ENCODE measurements at places on chromosomes 1 and 21. TPM values are rescaled to one million over a fixed set of nuclear protein-coding genes. Genes with fewer than 3 reads are reported as not detected.

DNA sequence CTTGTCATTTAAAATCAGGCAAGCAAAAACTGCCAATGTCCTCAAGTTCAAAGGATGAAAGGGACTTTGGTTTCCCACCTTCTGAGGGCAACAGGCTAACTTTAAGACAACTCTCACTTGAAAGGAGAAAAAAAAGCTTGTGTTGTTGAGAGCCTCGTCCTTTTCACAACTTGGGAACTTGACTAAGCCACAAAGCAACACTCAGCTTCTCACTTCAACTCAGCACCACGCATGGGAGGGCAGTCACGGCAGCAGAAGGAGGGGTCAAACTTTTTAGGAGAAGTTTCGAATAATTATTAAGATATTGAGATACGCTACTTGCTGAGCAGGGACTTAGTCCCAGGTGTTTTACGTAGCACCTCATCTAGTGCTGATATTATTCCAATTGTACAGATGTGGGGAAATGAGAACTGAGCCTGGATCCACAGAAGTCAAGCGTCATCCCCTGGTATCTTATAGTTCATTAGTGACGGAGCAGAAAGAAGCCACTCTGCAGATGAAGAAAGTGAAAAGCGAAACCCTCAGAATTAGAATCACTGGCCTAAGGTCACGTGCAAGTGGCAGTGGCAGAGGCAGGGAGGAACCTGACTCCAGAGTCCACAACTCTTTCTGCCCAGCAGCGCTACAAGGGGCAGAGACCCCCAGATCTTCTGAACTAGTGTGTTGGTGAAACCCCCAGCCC, 83.6 kb downstream of the JAK1 start:
- DNase-seq: no peak

Gene CENPF
- total RNA-seq: 0.67 TPM

Gene GBP7
- total RNA-seq: not detected

DNA sequence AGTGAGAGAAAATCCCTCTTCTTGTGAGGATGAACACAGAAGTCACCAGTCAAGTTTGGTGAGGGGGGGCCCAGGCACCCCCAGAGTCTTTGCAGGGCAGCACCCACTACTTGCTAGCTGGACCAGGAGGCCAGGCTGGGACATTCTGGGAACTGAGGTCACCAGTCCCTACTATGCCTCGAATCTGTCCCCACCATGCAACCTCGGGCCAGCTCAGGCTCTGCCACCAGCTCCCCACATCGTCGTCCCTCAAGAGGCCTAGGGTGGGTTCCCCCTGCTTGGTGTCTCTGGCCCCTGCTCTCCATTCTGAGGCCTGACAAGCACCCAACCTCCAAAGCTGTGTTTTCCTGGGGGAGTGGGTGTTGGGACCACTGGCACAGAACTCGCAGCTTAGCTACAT, 22.2 kb upstream of the ZNF678 start:
- DNase-seq: peak; percentile 9

GRCh38 chr1:37752583-37753471, 12.1 kb downstream of the EPHA10 start:
- no peak for DNase-seq

- DNase-seq: no peak
Measured at GRCh38 chr1:6515771-6516170, 24.3 kb upstream of the PLEKHG5 start.

DNA sequence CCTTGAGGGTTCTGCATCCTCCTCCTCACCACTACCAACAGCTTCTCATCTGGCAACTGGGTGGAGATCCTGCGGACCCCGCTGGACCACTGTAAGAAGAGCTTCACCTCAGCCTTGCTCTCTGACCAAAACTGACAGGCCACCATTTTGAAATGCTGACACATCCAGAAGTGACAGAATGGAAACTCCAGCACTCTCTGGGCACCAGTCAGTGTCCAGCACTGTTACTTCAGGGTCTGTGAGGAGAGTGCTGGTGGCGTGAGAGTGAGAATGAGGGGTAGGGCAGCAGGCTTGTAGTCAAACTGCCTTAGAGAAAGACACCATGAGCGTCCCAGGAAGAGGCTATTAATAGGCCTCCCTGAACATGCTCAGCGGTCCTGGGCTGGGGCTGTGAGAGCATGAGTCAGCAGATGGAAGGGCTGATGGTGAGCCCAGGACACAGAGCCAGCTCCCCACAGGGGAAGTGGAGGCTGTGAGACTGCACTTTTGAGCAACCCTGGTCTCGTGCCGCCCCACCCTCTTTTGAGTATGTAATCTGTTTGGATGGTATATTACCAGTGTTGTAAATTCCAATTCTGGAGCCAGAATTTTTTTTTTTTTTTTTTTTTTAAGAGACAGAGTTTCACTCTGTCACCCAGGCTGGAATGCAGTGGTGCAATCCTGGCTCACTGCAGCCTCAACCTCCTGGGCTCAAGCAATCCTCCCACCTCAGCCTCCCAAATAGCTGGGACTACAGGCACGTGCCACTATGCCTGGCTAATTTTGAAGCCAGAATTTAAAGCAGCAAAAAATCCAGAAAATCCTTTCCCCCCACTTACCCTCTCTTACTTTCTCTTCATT, 34.4 kb upstream of the SLC30A1 start:
- peak; percentile 55 for DNase-seq

GRCh38 chr1:229845410-229846138, 219.5 kb downstream of the URB2 start:
- no peak for DNase-seq

Gene OPRD1
- total RNA-seq: not detected

Data from uterus (tissue), 4 donors.